GM23338 (cell line): ENCODE measurements at places on chromosomes 6 and 20.

GRCh38 chr6:29631860-29632731 is 887 bp downstream of the GABBR1 start:
- no peaks in the 10 kb centered on the region for H3K27me3 ChIP-seq
- peak; percentile 72 for DNase-seq
- H3K27ac ChIP-seq: peak overlapping the region; percentile 66; the same call in 1 of the 2 replicates
- peak overlapping the region; percentile 93 for H3K4me3 ChIP-seq
- no peaks in the 10 kb centered on the region for H3K36me3 ChIP-seq
- H3K4me1 ChIP-seq: peaks cover 42% of the 10 kb centered on the region

DNA sequence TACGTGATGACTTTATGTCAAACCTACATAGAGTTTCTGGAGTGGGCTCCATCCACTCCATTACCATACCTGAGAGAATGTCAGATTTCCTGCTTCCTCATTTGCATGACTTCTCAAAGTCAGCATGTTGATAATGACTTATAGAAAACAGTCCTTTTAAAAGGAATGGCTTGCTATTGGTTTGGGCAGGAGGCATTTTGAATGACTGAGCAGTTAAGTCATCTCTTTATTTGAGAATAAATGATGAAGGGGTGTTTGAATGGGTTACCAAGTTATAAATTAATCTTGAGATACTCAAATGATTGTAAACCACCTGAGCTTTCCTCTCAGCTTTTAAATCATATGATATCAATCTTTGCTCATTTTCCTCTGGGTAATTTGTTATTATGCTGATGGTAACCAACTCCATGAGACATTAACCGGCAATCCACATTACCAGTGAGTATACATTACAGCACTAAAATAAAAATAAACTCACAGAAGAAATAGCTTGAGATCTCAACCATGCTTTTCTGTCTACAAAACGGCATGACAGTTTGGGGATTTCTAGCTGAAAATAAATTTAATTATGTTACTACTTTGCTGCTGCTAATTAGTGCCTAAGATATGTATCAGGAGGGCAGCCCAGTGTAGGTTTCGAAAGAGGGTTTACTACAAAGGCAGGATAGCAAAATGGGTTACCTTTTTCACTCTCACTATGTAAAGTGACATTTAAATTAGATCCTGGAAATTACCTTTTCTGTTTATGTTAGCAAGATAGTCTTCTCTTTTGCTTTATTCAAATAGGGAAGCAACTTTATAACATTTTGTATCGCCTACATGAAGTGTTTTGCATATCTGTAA is 78.8 kb downstream of the RPS12 start:
- no peaks in the 10 kb centered on the region for H3K27me3 ChIP-seq
- DNase-seq: no peak
- H3K36me3 ChIP-seq: no peaks in the 10 kb centered on the region
- no peaks in the 10 kb centered on the region for H3K4me1 ChIP-seq
- no peak overlapping the region for H3K27ac ChIP-seq

- H3K36me3 ChIP-seq: no peaks in the 10 kb centered on the region
- H3K27me3 ChIP-seq: no peaks in the 10 kb centered on the region
- H3K4me3 ChIP-seq: no peak overlapping the region
- no peaks in the 10 kb centered on the region for H3K4me1 ChIP-seq
- no peak for DNase-seq
- no peak overlapping the region for H3K27ac ChIP-seq
These were observed 254.3 kb downstream of the LMBRD1 start for GRCh38 chr6:69542494-69542893.

- DNase-seq: peak; percentile 94
- peaks cover 26% of the 10 kb centered on the region for H3K36me3 ChIP-seq
- peak within 1 kb of the TSS; percentile 90 for H3K4me3 ChIP-seq
- peaks cover 19% of the 10 kb centered on the region for H3K4me1 ChIP-seq
- peak within 1 kb of the TSS; percentile 76 for H3K27ac ChIP-seq
These were observed at the start of gene FLOT1 for GRCh38 chr6:30742316-30743098. FLOT1 (minus strand) TSS chr6:30742687; CDS start chr6:30742189, 498 bp downstream.

GRCh38 chr6:25889877-25890853 is 16.1 kb upstream of the SLC17A3 start:
- no peaks in the 10 kb centered on the region for H3K27me3 ChIP-seq
- H3K27ac ChIP-seq: no peak overlapping the region
- DNase-seq: peak; percentile 73
- no peak overlapping the region for H3K4me3 ChIP-seq
- H3K4me1 ChIP-seq: no peaks in the 10 kb centered on the region
- no peaks in the 10 kb centered on the region for H3K36me3 ChIP-seq

GRCh38 chr20:19335916-19336315 is 123.5 kb downstream of the SLC24A3 start:
- H3K36me3 ChIP-seq: no peaks in the 10 kb centered on the region
- no peak for DNase-seq
- H3K4me3 ChIP-seq: no peak overlapping the region
- no peaks in the 10 kb centered on the region for H3K4me1 ChIP-seq

DNA sequence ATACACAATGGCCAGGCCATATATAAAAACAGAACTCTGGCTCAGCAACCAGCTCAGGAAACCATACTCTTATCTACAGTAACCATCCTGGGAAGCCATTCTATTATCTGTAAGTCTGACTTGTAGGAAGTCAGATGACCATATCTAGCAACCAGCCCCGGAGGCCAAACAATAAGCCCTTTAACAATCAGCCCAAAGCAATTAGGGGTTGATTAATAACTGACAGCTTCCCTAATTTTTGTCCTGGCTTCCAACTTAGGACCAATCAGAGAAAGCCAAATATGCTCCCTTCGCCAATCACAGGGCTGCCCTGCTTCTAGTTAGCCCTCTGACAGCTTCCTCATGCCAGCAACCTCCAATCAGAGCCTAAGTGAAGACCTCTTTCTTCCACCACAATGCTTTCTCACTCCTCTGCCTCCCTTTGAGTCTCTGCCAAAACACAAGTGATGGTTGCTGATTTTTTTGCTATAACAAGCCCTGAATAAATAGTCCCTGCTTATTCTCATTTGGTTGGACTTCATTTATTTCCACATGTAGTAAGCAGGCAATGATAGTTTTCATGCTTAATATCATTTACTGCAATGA is 37.8 kb upstream of the STXBP5 start:
- no peaks in the 10 kb centered on the region for H3K36me3 ChIP-seq
- no peaks in the 10 kb centered on the region for H3K27me3 ChIP-seq

- no peaks in the 10 kb centered on the region for H3K36me3 ChIP-seq
- no peak overlapping the region for H3K4me3 ChIP-seq
- no peak for DNase-seq
- H3K27me3 ChIP-seq: no peaks in the 10 kb centered on the region
- H3K27ac ChIP-seq: no peak overlapping the region
- no peaks in the 10 kb centered on the region for H3K4me1 ChIP-seq
These were observed 111.6 kb downstream of the BFSP1 start for GRCh38 chr20:17419479-17420041.

GRCh38 chr20:34876406-34877282 is at the start of gene ACSS2:
ACSS2 (plus strand) TSS chr20:34876612; CDS start chr20:34876646, 34 bp downstream.
- peak within 1 kb of the TSS; percentile 85 for H3K27ac ChIP-seq
- H3K36me3 ChIP-seq: no peaks in the 10 kb centered on the region
- peak within 1 kb of the TSS; percentile 95 for H3K4me3 ChIP-seq
- peaks cover 27% of the 10 kb centered on the region for H3K27me3 ChIP-seq
- peak; percentile 36 for DNase-seq
- peaks cover 26% of the 10 kb centered on the region for H3K4me1 ChIP-seq

DNA sequence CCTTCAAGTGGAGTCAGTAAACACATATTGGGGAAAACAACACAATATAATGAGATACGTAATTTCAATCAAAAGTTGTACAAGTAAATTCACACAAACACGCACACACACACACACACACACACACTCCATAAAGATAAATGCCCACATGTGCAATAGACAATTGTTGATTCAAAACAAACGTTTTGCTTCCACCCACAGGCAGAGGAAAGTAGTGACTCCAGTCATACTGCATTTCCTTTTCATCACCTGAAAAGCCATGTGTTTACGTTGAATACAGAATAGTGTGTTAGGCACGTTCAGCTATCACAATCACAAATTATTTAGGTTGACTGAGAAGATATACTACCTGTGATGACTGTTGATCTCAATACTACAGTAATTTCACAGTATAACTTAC is 443.8 kb upstream of the MANEA start:
- no peaks in the 10 kb centered on the region for H3K27me3 ChIP-seq

DNA sequence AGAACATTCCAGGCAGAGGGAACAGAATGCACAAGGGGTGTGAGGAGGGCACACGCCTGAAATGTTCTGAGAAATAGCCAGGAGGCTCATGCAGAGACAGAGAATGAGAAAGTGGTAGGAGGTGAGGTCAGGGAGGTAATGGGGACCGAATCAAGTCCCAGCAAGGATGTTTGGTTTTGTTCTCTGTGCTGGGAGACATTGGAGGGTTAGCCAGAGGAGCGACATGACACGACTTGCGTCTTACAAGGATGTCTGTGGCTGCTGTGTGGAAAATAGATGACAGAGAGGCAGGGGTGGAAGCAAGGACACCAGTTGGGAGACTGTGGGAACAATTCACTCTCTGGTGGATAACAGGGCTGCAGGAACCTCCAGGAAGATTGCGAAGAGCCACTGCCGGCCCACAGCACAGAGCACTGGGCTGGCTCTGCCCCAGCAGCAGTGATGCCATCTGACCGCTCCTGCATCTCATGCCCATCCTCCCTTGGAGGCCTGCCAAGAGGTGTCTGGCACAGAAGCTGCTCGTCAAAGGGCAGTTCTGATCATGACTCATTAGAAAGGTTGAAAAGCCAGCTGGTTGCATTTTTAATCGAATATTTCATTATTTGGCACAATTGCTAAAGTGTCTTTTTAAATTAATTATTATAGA is 57.7 kb upstream of the CD83 start:
- H3K27ac ChIP-seq: no peak overlapping the region
- H3K4me3 ChIP-seq: no peak overlapping the region
- H3K4me1 ChIP-seq: peaks cover 3% of the 10 kb centered on the region; the same call in 1 of the 2 replicates

DNA sequence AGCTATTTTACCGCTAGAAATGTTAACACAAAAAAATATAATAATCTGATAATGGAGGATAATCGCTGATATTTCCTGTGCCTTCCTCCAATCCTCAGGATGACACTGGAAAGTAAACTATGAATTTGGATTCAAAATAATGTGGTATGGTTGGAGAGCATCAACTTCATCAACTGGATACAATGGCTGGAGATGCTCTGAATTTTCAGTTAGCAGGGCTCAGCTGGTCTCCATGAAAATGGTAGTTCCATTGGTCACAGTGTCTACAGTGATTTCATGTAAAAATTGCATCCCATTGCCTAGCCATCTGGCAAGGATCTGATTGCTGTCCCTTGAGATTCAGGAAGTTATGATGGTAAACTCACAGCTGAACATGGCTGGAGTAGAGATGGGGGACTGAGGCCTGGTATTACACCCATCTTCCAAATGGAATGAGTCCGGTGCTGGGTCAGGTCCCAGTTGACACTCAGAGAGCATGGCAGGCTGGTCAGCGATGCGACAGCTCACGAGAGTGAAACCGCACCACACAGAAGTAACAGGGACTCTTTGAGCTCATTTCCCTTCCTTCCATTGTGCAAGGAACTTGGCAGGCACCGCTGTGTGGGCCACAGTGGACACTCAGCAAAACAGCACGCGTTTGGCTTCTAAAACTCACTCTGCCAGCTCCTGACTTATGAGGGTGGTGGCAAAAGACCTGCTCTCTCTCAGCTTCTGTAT is 142.4 kb upstream of the TNFAIP3 start:
- no peaks in the 10 kb centered on the region for H3K36me3 ChIP-seq
- H3K4me3 ChIP-seq: no peak overlapping the region
- no peaks in the 10 kb centered on the region for H3K4me1 ChIP-seq
- DNase-seq: no peak

DNA sequence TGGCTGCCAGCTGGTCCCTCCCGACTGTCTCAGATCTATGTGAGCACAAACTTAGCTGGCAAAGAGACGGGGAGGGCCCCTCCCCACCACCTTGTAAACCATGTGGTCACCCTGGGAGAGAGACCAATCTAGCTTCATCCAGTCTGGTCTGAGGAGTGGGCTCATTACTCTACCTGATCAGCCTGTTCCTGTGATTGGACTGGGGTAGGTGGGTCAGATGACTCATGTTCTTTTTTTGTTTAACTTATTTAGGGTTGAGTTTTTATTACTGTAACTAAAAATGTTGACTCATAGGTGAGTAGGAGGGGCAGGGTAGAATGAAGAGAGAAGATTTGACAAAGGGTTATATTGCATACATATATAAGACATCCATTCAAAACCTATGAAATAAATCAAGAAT is 4.7 kb downstream of the GSTA4 start:
- no peaks in the 10 kb centered on the region for H3K36me3 ChIP-seq
- no peak for DNase-seq
- H3K27ac ChIP-seq: no peak overlapping the region
- H3K4me1 ChIP-seq: peaks cover 11% of the 10 kb centered on the region; the same call in 1 of the 2 replicates
- no peak overlapping the region for H3K4me3 ChIP-seq

GRCh38 chr6:186340-186965 is 105.8 kb upstream of the DUSP22 start:
- H3K4me3 ChIP-seq: no peak overlapping the region
- no peaks in the 10 kb centered on the region for H3K4me1 ChIP-seq
- H3K27ac ChIP-seq: no peak overlapping the region
- DNase-seq: no peak
- no peaks in the 10 kb centered on the region for H3K36me3 ChIP-seq

- H3K27me3 ChIP-seq: no peaks in the 10 kb centered on the region
- no peak overlapping the region for H3K27ac ChIP-seq
- H3K4me1 ChIP-seq: peaks cover 4% of the 10 kb centered on the region; the same call in 1 of the 2 replicates
- peaks cover 14% of the 10 kb centered on the region; the same call in 1 of the 2 replicates for H3K36me3 ChIP-seq
These were observed 618.4 kb downstream of the MMUT start for GRCh38 chr6:48844696-48845095.

- no peak for DNase-seq
- peaks cover 42% of the 10 kb centered on the region for H3K4me1 ChIP-seq
These were observed 4.9 kb downstream of the SLC22A2 start for GRCh38 chr6:160253714-160254113.

- peaks cover 62% of the 10 kb centered on the region for H3K4me1 ChIP-seq
- no peaks in the 10 kb centered on the region; the same call in 1 of the 2 replicates for H3K36me3 ChIP-seq
- H3K4me3 ChIP-seq: peak overlapping the region; percentile 70
- H3K27ac ChIP-seq: peak overlapping the region; percentile 98; the same call in 1 of the 2 replicates
- peak; percentile 17 for DNase-seq
These were observed 3.4 kb downstream of the SNX5 start for GRCh38 chr20:17965042-17965697.
